ENCODE measurements at places on chromosomes 2 and 18.

DNA sequence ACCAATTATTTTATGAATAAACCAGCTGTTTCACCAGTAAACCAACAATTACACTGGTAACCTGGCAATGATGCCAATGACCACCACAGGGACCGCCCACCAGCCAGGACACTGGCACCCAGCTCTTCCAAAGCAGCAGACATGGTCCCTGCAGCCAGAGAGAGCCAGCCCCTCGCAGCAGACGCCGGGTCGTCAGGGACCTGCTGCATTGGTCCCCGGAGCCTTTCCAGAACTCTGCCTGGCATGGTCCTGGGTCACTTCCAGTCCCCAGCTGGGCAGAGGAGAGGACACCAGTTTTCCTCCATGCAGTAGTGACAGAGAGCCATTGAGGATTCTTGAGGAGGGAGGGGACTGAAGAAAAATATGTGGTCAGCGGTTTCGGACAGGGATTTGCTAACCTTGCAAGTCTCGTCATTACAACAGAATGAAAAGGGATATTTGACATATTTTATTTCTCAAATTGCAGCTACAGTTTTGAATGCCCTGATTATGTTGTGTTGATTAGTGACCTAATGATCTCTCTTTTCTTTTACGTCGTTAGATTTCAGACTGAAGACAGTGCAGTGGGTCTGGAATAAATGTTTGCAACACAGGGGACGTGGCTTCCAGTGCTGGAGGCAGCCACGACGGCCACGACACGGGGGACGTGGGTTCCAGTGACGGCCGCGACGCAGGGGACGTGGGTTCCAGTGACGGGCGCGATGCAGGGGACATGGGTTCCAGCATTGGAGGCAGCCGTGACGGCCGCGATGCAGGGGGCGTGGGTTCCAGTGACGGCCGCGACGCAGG is 154.5 kb downstream of the TPO start:
- DNase-seq = no peak

DNA sequence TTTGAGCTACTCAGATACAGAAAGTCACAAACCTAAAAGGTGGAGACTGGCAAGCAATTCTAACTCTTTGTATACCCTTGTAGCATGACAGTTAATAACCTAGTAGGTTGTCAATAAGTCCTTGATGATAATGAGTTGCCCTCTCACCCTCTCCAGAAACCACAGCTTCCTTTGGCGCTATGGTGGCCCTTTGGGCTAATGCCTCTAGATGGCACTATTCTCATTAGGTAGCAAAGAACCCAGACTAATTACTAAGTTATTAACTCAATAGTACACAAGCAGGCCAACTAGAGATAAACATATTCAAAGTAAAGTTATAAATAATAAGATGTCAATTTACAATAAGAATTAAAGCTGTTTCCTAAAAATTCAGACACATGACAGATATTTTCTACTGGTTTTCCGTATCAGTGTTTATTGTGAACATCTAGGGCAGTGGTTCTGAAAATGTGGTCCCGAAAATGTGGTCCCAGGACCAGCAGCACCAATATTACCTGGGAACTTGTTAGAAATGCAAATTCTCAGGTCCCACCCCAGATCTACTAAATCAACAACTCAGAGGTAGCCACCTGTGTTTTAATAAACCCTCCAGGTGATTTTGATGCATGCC is 41.1 kb downstream of the LDAH start:
- DNase-seq = no peak

GRCh38 chr2:29159125-29159524 is 43.9 kb downstream of the CLIP4 start:
- DNase-seq = no peak

- no peak for DNase-seq
Observed at GRCh38 chr2:8732601-8733000, 50.7 kb downstream of the ID2 start.
